NCI-H1694 treated with DMSO at 0.1 percent for 48 hours (cell line): ENCODE measurements at places on chromosomes 2 and 18.

GRCh38 chr2:101725515-101726192 lies 28.1 kb downstream of the MAP4K4 start:
- no peak for DNase-seq

DNA sequence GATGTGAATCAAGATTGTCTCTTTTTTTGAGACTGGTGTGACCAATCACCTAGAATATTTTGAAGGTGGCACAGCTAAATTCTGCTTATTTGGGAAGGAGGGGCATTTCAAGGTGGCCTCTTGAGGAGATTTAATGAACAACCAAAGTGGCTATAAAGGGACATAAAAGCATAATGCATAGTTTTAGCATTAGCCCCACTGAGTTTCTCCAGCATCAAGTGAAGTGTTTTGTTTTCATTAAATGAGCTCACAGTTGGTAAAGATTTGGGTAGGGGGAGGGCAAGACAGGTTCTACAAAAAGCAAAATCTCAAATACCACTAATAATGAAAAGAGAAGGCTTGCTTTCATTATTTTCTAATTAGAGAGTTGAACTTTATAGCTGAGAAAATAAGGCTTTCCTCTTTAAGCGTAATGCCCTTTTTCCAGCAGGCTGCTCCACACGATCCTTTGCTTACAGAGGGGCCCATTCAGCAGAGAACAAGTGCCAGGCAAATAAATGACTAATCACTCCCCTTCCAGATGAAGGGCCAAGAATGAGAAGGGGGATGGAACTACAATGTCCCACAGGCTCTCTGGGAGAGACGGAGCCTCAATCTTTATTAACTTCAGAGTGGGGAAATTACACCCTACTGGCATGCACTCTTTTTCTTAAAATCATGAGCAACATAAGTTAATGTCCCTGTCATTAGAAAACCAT lies 35.9 kb downstream of the LHCGR start:
- DNase-seq: no peak

GRCh38 chr2:112181571-112182290 lies 43.5 kb downstream of the FBLN7 start:
- DNase-seq: no peak

DNA sequence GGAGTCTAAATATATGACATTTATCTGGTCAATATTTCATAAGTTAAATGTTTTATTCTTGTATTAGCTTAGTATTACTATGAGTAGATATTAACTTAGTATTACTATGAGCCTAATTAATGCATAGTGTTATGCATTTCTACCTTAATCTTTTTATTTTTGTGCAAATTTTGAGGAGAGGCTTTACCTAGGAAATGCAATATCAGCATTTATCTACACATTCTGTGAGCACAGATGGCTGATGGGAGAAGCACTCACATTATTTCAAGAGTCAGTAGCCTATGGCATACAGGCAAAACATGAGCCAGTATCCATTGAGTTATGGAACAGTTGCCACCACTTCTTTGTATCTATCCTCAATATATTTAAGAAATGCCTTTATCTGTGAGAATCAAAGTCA lies 404.6 kb upstream of the KCNJ3 start:
- no peak for DNase-seq

DNA sequence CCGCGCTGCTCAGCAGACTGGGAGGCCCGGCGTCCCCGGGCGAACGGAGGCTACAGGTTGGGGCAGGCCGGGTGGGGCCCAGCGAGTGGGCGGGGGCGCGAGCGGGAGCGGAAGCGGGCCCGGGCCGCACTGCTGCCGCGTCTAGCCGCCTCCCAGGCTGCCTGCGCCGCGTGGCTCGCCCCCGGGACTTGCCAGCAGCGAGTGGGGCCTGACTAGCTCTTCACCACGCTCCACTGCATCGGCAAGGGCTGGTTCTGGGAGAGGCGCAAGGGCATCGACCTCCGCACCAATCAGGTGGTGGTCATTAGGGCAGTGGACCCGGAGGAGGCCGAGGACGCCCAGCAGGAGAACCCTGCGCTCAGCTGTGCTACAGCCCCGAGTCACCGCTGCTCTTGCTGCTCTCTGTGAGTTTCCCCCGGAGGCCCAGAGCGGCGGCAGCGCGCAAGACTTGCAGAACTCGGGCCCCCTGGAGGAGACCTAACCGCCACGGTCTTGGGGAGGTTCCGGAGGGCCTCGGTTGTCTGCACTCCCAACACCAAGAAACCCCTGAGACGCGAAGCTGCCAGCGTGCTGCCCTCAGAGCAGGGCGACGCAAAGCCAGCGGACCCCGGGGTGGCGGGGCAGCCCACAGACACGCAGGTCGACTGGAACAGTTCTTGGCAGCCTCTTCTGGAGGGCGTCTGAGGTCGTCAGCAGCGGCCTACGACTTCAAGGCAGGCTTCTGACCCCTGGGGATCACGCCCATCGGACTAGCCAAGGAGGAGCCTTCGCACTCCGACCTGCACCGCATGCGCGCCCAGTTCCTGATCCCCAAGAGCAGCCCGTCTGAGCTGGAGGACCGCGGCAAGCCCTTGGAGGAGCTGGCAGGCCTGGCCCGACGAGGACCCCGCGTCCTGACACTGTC lies 27.2 kb upstream of the PTPN2 start:
- DNase-seq: no peak

GRCh38 chr2:148479398-148479797 lies 165.2 kb upstream of the EPC2 start:
- no peak for DNase-seq

GRCh38 chr2:1265454-1265853 lies 147.8 kb upstream of the TPO start:
- DNase-seq: no peak

DNA sequence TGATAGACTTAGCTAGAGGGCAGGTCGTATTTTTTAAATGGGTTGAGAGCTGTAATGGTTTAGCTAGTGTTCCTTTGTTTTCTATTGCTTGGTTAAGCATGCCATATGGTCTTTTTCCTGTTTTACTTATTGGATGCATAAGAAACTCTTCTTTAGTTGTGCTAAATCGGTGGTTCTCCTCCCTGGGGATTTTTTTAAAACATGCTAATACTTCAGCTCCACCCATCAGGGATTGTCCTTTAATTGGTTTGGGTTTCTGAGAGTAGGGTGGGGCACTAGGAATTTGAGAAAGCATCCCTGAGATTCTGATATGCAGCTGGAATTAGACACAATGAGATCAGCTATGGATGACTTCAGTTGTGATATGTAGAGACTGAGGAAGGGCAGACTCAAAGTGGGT lies 497.2 kb downstream of the THSD7B start:
- peak; percentile 33 for DNase-seq

DNA sequence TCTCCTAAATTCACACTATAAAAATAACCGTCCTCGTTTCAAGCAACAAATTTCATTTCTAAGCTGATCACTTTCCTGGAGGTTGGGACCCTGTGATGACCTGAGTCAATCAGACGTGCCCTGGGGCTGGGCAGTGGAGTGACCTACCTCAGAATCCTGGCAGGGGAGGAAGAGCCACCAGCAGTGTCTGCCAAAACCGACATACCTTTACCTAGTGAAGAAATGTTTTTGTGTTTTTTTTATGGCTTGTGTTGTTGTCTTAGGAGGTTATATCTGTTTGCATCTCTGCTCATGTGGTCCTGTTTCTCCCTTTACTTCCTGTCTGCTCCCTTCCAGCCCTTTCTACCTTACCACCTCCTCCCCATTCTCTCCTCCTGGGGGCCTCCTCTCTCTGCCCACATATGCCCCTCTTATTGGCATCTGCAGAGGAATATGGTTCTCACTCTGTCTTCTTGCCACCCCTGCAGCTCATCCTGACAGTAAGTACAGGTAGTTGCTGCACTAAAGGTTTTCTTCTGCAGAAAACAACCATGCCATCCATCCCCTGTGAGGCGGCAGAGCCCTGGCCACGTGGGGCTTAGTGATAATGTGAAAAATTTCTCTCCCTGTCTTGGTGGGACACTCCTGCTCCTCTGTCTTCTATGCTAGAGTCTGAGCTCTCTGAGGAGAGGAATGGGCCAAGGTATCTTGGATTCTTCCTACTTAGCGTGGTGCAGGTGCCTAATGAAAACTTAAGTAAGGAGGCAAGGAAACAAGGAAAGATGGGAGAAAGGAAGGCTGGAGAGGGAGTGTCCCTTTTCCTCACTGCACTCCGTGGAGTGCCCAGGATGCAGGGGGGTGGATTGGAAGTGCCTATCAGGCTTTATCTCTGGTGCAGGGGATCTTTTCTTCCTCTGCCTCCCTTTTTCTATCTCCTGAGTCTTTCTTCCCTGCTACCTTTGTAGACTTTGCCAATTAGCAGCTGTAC lies 15.4 kb downstream of the ACOXL start:
- DNase-seq: no peak

- DNase-seq: peak; percentile 49
Measured at GRCh38 chr2:180077295-180077906, 70.3 kb upstream of the CWC22 start.

GRCh38 chr2:187453078-187453641 lies 5.1 kb upstream of the CALCRL start:
- peak; percentile 46 for DNase-seq

DNA sequence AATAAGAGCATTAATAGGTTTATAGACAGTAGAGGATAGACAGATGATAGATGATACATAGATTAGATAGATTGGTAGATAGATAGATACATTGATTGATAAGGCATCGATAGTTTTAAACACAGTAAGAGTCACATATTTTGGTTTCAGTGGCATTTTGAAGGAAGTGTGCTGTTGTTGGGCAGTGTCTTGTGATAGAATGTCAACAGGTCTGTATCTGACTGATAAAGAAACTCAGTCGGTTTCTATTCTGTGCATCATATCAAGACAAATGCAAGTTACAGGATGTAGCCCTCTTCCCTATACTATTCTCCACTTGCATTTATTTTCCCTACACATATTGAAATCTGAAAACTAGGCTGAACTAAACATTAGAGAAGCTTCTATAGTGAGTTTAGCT lies 1229.0 kb upstream of the ZEB2 start:
- no peak for DNase-seq

DNA sequence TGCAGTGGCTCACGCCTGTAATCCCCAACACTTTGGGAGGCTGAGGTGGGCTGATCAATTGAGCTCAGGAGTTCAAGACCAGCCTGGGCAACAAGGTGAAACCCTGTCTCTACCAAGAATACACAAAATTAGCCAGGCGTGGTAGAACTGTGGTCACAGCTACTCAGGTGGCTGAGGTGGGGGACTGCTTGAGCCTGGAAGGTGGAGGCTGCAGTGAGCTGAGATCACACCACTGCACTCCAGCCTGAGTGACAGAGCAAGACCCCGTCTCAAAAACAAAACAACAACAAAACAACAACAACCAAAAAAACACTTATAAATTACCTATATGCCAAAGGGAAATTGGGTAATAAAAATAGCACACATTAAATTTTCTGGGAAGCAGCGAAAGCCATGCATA lies 141.6 kb downstream of the HDAC4 start:
- no peak for DNase-seq

DNA sequence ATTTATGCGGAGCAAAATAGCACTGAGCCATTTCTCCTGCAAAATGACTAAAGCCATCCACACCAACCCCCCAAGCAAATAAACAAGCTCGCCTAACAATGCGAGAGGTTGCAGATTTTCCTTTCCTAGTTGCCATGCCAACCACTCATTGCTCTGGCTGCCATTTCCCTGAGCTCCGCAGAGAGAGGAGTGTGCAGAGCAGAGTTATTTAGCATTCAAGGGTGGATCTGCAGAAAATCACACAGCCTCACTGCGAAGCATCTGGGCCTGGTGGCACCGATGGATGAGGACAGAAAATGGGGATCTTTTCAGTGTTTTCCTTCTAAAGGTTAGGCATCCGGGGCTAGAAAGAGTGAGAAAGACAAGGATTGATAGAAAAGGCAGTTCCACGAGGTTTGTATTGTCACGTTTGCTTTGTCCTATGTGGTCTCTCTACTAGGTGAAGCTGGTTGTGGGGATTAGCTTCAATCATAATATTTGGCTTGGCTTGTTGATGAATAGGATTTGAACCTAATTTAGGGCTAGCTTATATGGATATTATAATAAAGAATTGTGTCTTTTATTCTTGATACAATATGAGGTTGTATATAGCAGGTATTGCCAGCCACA lies 110.2 kb upstream of the UNC80 start:
- no peak for DNase-seq

- DNase-seq: no peak
Measured at GRCh38 chr2:170525566-170525900, 189.6 kb upstream of the SP5 start.

DNA sequence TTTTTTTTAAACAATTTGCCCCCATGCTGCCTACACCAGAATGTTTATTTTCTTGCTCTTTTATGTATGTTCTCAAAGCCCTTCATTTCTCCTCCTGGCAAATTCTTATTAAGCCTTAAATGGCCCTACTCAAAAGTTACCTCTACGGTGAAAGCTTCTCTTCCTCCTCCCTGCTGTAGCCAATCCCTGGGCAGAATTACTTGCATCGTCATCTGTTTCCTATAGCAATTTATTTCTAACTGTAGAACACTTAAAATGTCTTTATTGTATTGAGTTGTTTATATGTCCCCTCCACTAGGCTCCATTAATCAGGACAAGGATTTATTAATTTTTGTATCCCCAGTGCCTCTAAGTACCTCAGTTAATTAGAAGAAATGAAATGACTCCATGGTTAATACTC lies 2.5 kb upstream of the RAD51AP2 start:
- DNase-seq: no peak

DNA sequence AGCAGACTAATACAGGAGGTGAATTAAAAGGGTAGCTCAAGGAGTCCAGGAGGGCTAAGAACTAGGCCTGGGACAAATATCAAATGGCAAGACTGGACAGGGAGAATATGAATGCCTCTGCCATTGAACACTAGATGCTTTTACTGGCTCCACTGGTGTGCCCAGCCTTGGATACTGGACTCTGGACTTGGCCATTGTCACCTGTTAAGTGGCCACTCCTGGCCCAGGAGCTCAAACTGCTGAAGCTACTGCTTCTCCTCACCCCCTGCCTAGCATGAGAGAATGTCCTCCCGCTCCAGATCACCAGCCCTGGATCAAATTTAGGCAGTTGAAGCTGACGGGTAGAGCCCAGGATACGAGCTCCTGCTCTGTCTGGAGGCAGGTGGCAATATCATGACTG lies 170.8 kb downstream of the DDX1 start:
- no peak for DNase-seq

GRCh38 chr2:232447638-232448303 lies 8.2 kb upstream of the ALPI start:
- DNase-seq: no peak

GRCh38 chr2:16661936-16662839 lies 3.4 kb downstream of the CYRIA start:
- no peak for DNase-seq

GRCh38 chr2:216882876-216883275 lies 23.0 kb upstream of the TNP1 start:
- no peak for DNase-seq

DNA sequence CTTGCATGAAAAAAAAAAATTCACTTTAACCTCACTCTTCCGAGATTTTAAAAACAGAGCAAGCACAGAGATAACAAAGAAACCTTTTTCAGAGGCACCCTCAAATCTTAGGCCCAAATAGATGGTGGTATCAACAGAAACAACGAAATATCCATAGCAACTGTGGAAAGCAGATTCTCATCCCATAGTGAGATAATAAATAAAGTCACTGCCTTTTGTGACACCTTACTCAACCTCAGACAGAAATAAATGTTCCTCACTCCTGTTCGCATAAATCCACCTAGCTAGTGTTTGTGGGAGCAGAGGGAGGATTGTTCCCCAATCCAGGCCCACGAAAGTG lies 60.9 kb upstream of the RTN4 start:
- DNase-seq: no peak

- no peak for DNase-seq
Measured at GRCh38 chr2:112757265-112757664, 7.1 kb downstream of the CKAP2L start.
